ENCODE measurements at places on chromosomes 2 and 18.

DNA sequence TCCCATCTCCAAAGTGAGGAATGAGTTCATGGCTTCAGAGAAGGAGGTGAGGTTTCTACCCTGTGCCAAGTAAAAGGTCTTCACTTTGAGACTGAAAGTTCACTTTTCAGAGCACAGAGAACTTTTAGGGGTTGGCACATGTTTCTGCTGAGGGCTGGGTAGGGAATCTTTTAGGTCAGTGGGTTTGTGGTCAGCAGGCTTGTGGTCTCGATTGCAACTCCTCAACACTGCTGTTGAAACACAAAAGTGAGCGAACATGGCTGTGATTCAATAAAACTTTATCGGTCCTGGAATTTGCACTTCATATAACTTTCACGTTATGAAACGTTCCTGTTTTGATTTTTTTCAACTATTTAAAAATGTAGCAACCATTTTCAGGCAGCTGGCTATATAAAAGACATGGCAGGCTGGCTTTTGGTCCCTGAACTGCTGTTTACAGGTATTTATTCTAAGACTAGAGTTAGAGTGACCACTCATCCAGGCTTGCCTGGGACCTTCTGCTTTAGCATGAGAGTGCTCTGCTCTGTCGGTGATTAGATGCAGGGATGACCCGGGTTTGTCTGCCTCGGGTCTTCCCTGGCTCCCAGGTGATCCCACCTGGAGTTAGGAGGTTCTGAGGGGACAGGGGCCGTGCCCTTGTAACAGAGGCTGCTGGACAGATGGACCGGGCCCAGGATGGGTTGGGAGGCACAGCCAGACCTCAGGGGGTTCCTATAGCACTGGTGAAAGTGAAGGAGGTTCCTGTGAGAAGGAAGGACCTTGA is 62.7 kb upstream of the TAF1B start:
- no peak for DNase-seq

- no peak for DNase-seq
Measured at GRCh38 chr18:49663899-49664890, 102.3 kb downstream of the LIPG start.

GRCh38 chr2:121303531-121304263 is 18.7 kb upstream of the TFCP2L1 start:
- DNase-seq, result no peak

- DNase-seq, result no peak
Measured at GRCh38 chr2:43171789-43172188, 54.6 kb downstream of the ZFP36L2 start.

- no peak for DNase-seq
Measured at GRCh38 chr2:151638191-151638933, 95.9 kb downstream of the NEB start.

DNA sequence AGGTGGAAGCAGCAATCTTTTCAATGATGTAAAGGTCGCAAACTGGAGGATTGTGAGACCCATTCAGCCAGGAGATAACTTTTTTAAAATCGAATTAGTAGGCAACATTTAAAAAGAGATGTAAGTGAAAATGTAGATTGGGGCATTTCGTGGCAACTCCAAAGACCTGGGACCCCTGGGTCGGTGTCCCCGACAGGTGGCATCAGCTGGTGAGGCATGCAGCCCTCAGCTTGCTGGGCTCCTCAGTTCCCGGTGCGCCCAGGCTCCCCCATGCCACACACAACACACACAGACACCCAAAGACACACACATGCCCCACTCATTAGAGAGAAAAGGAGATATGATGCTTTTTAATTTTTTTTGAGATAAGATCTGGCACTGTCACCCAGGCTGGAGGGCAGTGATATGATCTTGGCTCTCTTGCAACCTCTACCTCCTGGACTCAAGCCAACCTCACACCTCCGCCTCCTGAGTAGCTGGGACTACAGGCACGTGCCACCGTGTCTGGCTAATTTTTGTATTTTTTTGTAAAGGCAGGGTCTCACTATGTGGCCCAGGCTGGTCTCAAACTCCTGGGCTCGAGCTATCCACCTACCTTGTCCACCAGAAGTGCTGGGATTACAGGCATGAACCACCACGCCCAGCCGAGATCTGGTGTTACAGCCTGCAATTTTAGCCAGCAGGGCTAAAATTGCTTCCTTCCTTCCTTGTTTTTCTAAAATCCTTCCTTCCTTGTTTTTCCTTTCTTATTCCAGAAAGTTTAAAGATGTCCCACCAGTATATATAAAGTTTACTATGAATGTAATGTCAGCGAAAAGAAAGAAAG is 122.6 kb upstream of the EPAS1 start:
- no peak for DNase-seq

- DNase-seq, result no peak
Measured at GRCh38 chr2:232203166-232203891, 175.2 kb upstream of the ALPP start.

DNA sequence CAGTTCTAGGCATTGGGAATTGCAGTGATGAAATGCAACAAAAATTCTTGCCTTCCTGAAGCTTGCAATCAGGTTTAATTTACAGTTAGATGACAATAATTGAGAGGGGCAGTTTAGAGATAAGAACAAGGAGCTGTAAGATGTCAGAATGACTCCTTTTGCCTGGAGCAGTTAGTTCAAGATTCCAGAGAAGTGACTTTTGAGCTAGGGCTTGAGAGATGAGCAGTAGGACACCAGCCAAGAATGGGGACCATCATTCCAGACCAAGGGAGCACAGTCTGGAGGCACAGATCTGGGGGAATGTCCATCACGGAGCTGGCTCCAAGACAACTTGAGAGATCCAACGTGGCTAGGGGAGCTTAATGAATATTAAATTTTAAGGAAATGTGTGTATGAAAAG is 26.8 kb downstream of the CACNB4 start:
- no peak for DNase-seq

- no peak for DNase-seq
Measured at GRCh38 chr2:45406621-45407020, 204.4 kb downstream of the SRBD1 start.

- DNase-seq, result peak; percentile 72
Measured at GRCh38 chr2:202442882-202443281, 66.8 kb downstream of the BMPR2 start.

DNA sequence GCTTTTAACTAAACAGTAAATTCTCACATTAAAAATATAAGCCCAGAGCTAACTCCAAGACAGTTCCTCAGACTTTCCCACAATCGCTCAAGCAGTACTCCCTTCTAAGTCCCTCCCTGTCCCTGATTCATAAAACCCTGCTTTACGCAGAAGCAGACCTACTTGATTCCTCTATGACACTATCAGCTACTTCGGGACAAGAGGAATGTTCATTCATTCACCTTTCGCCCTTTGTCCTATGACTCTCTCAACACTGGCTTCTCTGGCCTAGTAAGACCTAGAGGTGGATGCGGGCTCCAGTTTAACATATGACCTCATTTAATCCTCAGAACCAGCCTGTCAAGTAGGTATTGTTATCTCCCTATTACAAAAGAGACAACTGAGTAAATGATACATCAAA is 10.2 kb downstream of the LPIN2 start:
- no peak for DNase-seq

- DNase-seq, result no peak
Measured at GRCh38 chr18:78562531-78562961, 417.1 kb upstream of the SALL3 start.

DNA sequence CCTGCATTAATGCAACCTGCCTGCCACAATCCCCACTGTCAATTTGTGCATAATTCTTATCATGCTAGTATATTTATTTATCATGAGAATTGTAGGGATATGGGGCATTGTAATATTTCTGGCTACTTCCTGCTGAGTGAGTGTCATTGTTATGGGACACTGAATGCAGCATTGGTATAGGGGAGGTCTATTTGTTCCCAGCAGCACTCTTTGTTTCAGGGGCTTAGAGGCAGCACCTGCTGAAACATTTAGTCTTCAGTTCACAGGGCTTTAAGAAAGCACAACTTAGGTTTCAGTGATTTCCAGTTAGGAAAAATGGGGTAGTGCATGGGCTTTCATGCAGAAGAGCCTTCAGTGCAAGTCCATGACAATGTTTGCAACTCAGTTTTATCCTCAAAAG is 23.6 kb downstream of the SULT1C3 start:
- DNase-seq, result no peak

DNA sequence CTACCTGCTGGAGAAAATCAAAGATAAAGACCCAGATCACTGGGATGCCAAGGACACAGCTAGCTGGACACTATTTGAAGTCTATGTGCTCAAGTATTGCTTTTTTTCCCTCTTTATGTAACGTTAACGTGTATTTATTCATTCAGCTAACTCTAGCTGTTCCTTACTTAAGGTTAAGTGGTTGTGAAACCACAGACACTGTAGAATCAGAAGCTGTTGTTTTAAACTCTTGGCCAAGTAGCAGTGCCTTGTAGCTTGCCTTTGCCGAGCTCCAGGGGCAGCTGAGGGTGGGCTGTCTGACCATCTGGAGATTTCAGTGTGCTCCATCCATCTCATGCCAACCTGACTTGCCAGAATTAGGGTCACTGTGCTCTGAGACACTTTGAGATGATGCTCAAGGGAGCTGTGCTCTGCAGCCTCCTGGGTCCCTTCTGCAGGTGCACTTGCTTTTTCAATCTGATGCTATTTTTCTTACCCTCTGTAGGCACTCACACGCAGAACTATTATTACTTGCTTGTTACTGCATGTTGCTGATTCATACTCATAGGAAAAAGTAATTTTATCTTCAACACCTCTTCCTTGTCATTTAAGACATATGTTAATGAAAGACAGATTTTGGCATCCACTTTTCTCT is 116.2 kb downstream of the METTL8 start:
- DNase-seq, result no peak

DNA sequence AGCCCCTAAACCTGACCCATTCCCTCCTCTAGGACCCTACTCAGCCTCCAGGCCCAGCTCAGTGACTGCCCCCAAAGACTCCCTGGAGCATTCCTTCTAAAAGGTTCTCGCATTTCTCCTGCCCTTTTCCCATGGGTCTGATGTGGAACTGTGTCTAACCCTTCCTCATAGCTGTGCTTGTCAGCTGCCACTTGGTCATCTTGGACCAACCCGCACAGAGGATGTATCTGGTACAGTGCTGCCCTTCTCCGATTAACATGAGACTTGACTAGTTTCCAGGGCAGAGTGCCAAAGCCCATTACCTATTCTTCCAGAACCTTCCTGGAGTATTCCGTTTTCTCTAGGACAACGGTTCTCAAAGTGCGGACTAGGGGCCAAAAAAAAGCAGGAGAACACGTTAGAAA is 518 bp upstream of the NFU1 start:
- no peak for DNase-seq

GRCh38 chr2:172647439-172647838 is 88.2 kb upstream of the RAPGEF4 start:
- no peak for DNase-seq

- DNase-seq, result no peak
Measured at GRCh38 chr2:108323619-108324018, 34.9 kb downstream of the SULT1C2 start.
